ENCODE measurements at places on chromosomes 1 and 21.
A peak's percentile ranks its signal among the peaks of the same experiment; 100 is the strongest.

DNA sequence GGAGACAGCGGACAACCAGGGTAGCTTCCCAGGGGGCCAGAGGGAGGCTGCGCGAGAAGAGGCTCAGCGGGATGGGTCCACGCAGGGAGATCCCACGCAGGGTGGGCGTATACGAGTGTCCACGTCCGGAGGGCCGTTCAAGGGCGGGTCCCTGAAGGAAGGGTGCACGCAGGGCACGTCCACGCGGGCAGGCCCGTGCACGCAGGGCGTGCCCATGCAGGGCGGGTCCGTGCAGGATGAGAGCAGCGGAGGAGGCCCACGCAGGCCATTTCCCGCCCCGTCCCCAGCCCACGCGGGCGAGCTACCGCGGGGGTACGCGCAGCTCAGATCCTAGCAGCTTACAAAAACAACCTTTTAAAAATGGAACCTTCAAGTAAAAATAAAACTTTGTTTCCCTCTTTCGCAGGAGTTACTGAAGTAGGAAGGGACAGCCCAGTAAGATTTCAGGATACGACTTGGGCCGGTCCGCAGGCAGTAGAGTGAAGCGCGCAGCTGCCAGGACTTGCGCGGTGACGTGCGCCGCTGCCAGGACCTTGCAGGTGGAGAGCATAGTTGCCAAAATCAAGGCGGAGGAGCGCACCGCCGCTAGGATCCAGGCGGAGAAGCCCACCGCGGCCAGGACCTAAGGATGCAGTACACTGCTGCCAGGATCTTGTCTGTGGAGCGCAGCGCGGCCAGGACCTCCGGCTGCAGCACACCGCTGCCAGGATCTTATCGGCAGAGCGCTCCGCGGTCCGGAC lies 416 bp upstream of the RNF187 start:
- peak; percentile 82 for DNase-seq

DNA sequence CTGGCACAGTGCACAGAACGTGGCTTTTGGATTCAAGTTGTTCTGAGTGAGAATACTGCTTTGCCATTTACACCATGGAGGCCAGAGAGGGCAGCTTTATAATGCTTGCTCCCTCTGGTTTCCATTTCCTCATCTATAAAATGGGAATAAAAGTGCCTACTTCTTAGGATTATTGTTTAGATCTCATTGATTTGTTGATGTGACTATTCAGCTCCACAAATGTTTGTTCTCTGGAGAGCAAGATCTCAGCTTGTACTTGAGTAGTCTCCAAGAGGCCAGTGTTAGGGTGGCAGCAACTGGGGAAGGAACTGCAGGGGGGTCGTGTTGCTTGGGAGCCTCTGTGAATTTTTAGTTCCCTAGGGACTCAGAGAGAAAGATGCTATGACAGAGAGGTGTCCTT lies 55.2 kb downstream of the YARS1 start:
- no peak for DNase-seq

DNA sequence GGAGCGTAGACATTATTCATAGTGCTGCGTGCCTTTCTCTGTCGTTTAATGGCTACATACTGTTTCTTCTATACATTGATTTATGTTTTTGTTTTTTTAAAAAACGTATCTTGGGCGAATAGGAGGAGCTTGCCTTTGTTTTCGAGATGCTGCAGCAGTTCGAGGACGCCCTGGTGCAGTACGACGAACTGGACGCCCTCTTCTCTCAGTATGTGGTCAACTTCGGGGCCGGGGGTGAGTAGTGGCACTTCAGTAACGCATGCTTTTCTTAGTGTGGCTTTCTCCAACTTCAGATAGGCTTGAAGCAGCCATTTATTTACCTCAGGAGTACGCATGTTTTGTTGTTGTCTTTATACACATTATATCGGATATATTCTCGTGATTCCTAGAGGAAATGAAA lies 46.9 kb downstream of the TRAPPC10 start:
- DNase-seq = no peak

DNA sequence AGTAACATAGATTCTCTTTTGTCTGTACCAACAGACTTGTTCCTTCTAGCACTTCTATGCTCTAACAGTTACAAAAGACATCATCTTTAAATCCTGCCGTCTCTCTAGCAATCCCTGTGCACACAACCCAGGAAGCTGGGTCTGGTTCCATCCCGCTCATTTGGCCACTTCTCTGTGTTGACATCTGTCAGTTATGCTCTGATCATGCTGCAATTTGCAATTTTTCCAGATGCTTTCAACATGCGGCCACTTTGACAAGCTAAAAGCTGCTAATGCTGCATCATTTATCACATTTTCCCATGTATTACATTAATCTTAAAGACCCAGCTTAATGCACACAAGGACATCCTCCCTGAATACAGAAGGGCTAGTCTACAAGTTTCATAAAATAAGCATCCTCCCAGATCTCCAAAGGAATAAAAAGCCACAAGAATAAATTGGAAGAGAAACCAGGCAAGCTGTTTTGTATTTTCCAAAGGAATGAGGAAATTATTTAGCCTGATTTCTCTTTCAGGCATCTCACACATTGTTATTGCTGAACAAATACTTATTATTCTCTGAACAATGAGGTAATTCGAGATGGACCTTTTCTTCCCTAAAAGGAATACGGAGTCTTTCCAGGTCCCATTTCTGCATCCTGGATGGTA lies 19.0 kb upstream of the LRRC52 start:
- DNase-seq = no peak

DNA sequence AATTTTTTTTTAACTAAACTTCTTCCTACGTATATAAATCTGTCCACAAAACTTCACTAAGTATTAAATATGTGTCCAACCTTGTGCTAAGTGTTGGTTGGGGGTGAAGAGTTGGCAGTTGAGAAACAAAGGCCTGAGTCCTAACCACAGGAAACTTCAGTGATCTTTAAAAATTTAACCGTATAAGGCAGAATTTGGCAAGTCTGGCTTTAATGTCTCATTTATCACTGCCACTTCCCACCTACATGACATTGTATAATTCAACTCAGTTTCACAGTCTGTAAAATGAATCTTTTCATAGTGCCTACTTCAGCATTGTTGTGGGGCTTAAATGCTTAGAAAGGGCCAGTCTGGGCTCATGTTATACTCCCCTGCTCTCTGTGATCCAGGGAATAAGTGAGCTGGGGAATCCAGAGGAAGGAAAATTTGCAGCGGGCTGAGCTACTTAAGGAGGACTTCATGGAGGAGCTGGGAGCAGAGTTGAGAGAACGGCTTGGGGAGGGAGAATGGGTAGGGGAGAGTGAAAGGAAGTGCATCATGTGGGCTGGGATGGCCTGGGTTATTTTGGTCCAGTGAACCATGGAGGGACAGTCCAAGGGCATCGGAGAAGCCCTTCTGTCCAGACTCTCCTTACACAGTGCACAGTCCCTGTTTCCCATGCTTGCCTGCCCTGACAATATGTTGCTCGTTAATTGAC lies 14.5 kb downstream of the IFNAR2 start:
- DNase-seq = no peak

- no peak for DNase-seq
Observed at GRCh38 chr1:236627727-236628408, 23.6 kb upstream of the HEATR1 start.

DNA sequence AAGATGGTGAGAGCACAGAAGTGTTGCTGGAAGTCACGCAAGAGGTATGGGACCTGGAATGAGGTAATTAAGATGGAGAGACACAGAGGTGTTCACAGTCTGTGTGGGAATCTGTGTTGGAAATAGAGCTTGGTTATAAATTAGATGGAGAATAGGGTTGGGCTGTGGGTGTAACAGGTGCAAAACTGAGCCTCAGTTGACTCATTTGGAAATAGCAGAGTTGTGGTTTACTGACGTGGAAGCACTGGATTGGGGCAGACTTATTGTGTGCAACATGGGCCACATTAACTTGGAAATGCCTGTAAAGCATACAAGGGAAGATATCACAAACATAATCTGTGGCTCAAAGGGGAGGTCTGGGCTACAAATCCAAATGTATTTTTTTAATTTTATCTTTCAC lies 13.0 kb downstream of the CAMSAP2 start:
- peak; percentile 12 for DNase-seq

DNA sequence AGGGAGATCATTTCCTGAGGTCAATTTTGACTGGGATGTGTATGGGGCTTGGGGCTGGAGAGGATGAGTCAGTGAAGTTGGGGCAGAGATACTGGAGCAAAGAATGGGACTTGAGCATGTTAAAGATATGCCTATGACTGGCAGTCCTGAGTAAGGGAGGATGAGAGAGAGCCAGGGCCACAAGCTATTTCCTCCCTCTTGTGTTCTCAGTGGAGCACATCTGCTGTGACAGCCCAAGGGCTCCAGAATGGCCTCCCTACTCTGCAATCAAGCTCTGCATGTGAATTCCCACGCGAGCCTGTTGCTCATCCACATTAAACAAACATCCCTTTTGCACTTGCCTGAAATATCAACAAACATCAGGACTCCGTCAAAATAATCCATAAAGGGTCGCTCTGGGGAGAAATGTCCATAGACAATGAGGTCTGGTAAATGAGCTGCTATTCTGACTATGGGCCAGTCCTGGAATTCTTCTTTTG lies 9.2 kb downstream of the ADCY10 start:
- no peak for DNase-seq

DNA sequence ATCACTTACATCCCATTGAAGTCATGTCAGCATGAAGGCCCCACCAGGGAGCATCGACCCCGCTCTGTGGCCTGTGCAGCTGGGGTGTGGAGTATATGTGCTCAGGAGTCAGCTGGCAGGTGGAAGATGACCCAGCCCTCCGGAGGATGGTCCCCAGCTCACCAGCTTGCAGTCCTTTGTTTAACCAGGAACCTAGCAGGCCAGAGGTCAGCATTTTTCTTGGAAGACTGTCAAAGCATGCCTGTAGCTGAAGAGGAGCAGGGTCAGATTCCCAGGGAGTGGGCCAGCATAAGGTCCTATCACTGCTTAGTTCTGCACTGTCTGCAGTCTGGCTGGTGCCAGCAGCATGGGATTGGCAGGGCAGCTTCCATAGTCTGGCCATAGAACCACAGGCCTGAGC lies 12.7 kb downstream of the NFASC start:
- no peak for DNase-seq

GRCh38 chr1:233323718-233324117 lies 3.8 kb upstream of the MAP3K21 start:
- DNase-seq = no peak

- no peak for DNase-seq
Observed at GRCh38 chr21:46063227-46063626, 34.7 kb upstream of the COL6A2 start.

DNA sequence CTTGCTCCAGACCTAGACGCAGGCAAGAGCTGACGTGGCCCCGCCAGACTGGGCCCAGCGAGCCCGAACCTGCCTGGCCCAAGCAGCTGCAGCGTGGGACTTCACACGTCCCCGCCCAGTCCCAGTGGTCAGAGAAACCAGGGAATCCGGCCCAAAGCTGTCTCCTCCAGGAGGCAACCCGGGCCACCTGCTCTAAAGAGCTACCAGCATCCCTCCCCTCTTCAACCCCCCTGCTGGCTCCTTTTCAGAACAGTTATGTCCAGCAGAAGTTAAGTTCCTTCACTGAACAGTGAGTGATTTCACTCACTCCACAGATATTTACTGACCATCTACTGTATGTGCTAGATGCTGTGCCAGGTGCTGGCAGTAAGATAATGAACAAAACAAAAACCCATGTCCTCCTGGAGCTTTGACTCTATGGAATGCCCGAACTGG lies 2.1 kb upstream of the EFNA1 start:
- DNase-seq = no peak

- DNase-seq = no peak
Observed at GRCh38 chr1:26352338-26352679, 1.6 kb downstream of the CRYBG2 start.

GRCh38 chr1:204532832-204533231 lies 16.6 kb downstream of the MDM4 start:
- no peak for DNase-seq

DNA sequence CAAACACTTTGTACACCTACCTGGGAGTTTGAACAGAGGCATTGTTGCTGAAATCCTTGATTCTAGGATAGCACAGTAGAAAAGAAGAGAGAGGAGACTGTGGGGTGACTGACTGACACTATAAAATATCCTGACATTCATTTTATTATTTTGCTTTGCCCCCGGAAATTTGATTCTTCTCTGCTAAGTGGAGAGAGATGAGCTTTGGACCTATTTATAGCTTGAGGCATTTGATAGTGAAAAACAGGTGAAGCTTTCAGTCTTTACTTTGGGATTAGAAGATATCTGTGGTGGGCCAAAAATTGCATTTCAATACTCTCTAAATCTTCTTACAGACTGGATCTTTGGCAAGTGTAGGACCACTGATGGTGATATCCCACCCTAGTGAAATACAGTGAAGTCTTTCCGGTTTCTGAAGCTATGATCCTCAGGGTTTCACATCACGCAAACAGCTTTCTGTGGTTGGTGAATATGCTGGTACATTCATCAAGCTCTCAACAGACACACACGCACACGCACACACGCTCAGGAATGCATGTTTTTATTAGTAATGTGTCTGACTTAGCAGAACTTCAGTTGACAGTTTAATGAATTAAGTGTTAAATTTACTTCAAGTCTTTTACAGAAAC lies at the start of gene AMPD1:
Gene AMPD1, minus strand, starts transcription at position 117 of the 629 bp plus-strand sequence. Its CDS starts 75 bp downstream, at position 42.
- no peak for DNase-seq

DNA sequence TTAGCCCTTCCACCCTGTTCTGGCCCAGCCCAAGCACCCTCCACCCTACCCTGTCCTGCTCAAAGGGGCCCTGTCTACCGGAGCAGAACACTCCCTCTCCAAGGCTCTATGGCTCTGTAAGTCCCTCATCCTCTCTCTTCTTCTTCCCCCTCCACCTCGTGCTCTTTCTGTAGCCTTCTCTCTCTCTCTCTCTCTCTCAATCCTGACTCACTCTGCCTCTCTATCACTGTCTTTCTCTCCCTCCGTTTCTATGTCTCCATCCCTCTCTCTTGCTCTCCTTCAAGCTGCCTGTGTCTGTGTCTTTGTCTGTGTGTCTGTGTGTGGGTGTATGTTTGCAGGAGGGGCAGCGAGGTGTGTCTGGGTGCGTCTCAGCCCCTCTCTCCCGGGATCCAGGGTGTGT lies 1.3 kb upstream of the ZNF678 start:
- DNase-seq = no peak

- no peak for DNase-seq
Observed at GRCh38 chr1:241615043-241615974, 24.9 kb downstream of the CHML start.

DNA sequence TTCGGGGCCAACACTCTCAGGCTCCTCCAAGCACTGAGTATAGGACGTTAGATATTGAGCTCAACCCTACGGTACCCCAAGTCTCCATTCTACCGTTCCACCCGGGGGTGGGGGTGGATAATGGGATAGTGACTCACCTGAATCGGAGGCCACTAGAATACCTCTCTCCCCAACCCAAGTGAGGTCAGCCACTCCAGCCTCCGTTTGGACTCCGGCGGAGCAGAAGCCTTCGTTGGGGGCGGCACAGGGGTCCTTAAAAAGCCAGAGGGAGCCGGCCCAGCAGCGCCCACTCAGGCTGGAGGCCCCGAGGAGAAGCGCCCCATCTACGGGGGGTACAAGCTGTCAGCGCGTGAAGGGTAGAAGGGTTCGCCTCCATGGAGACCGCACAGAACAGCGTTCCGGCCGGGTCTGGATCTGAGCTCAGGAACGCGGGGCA lies 556 bp downstream of the WDR77 start:
- peak; percentile 37 for DNase-seq

- DNase-seq = no peak
Observed at GRCh38 chr1:11541956-11542355, 63.0 kb downstream of the DISP3 start.

- no peak for DNase-seq
Observed at GRCh38 chr1:200891774-200892157, 2.9 kb upstream of the INAVA start.

- DNase-seq = no peak
Observed at GRCh38 chr1:206955476-206956451, 9.5 kb upstream of the PIGR start.

GRCh38 chr21:46189213-46189958 lies 5.1 kb upstream of the SPATC1L start:
- DNase-seq = no peak

Measured in activated naive CD4-positive, alpha-beta T cell treated with Interleukin-2 at 50 U/mL for 16 hours (primary cell).